Smooth muscle cell of the pulmonary artery (primary cell): ENCODE measurements at places on chromosomes 13 and 19. TPM values are rescaled to one million over a fixed set of nuclear protein-coding genes. Genes with fewer than 3 reads are reported as not detected.

ZNF345 gene
- 1.8 and 2.3 TPM in 2 replicates for total RNA-seq

JAK3 gene
- total RNA-seq: 7.1 and 8.9 TPM in 2 replicates

C5AR2 gene
- 0.07 and 0.17 TPM in 2 replicates for total RNA-seq

ZNF419 gene
- 13.8 and 13.9 TPM in 2 replicates for total RNA-seq

FREM2 gene
- total RNA-seq: under 0.01 TPM in 1 of 2 replicates, not detected in the other

TUBA3C gene
- not detected in 2 replicates for total RNA-seq

ZNF382 gene
- total RNA-seq: 9.6 and 13.1 TPM in 2 replicates

PDX1 gene
- not detected in 2 replicates for total RNA-seq

CPAMD8 gene
- 0.20 and 1.6 TPM in 2 replicates for total RNA-seq

CTXN1 gene
- 2.5 and 7.4 TPM in 2 replicates for total RNA-seq

CD79A gene
- 0.07 and 0.20 TPM in 2 replicates for total RNA-seq

WBP4 gene
- 5.8 and 6.7 TPM in 2 replicates for total RNA-seq

ZNF763 gene
- 1.1 and 1.7 TPM in 2 replicates for total RNA-seq

CNOT3 gene
- total RNA-seq: 11.3 and 14.1 TPM in 2 replicates

CEBPG gene
- 21.0 and 30.6 TPM in 2 replicates for total RNA-seq

RASGRP4 gene
- not detected in 2 replicates for total RNA-seq

SOHLH2 gene
- 0.07 and 0.56 TPM in 2 replicates for total RNA-seq

TEX26 gene
- not detected in 2 replicates for total RNA-seq

CLEC17A gene
- total RNA-seq: 0.13 and 0.23 TPM in 2 replicates

ZNF583 gene
- total RNA-seq: 3.9 and 4.7 TPM in 2 replicates

ZNF728 gene
- total RNA-seq: 0.13 and 0.30 TPM in 2 replicates

PRTN3 gene
- 0.07 TPM in 1 of 2 replicates, not detected in the other for total RNA-seq

SAMD1 gene
- total RNA-seq: 22.2 and 38.2 TPM in 2 replicates

KL gene
- total RNA-seq: 0.20 TPM in 2 replicates

ZNF320 gene
- total RNA-seq: 11.3 and 16.3 TPM in 2 replicates

ZNF616 gene
- total RNA-seq: 11.3 and 13.2 TPM in 2 replicates

ZNF491 gene
- total RNA-seq: 3.0 and 4.4 TPM in 2 replicates

SLC5A5 gene
- total RNA-seq: not detected in 2 replicates

ZNF460 gene
- total RNA-seq: 125 and 136 TPM in 2 replicates

MCEMP1 gene
- total RNA-seq: not detected in 2 replicates

MEIOSIN gene
- total RNA-seq: not detected in 2 replicates

OR10H5 gene
- not detected in 2 replicates for total RNA-seq

YJEFN3 gene
- 0.26 and 0.40 TPM in 2 replicates for total RNA-seq

GSX1 gene
- not detected in 2 replicates for total RNA-seq

SLC15A1 gene
- 0.03 TPM in 1 of 2 replicates, not detected in the other for total RNA-seq

SWSAP1 gene
- total RNA-seq: 0.50 and 0.65 TPM in 2 replicates

PLVAP gene
- total RNA-seq: 0.20 and 0.33 TPM in 2 replicates

ZNF730 gene
- total RNA-seq: 0.17 and 0.26 TPM in 2 replicates

ZNF534 gene
- total RNA-seq: 0.07 and 0.23 TPM in 2 replicates

TEX29 gene
- 0.26 TPM in 1 of 2 replicates, not detected in the other for total RNA-seq

EPS8L1 gene
- 0.07 and 0.96 TPM in 2 replicates for total RNA-seq

PIP5K1C gene
- total RNA-seq: 55.1 and 85.5 TPM in 2 replicates

GPR12 gene
- not detected in 2 replicates for total RNA-seq

CD33 gene
- total RNA-seq: not detected in 2 replicates

ZNF681 gene
- 0.39 and 0.43 TPM in 2 replicates for total RNA-seq

ZNF177 gene
- total RNA-seq: 1.3 and 2.0 TPM in 2 replicates

CEACAM19 gene
- total RNA-seq: 3.8 and 5.6 TPM in 2 replicates

ITGBL1 gene
- 255 and 305 TPM in 2 replicates for total RNA-seq

LRRC63 gene
- total RNA-seq: 0.20 TPM in 1 of 2 replicates, not detected in the other

ZNF575 gene
- total RNA-seq: 0.26 and 0.36 TPM in 2 replicates

HS6ST3 gene
- total RNA-seq: 0.20 and 1.4 TPM in 2 replicates

CBLC gene
- 0.07 TPM in 1 of 2 replicates, not detected in the other for total RNA-seq

PSG7 gene
- total RNA-seq: 0.30 TPM in 1 of 2 replicates, not detected in the other

CACNA1A gene
- 14.9 and 30.2 TPM in 2 replicates for total RNA-seq

ZNF665 gene
- 3.3 and 5.7 TPM in 2 replicates for total RNA-seq

RFXAP gene
- total RNA-seq: 1.8 TPM in 2 replicates

LILRA1 gene
- not detected in 2 replicates for total RNA-seq
